ENCODE measurements at places on chromosomes 7 and 10.

GRCh38 chr10:69069090-69070042, 18.5 kb upstream of the SRGN start:
- DNase-seq = no peak
- H3K27ac ChIP-seq = no peak overlapping the region
- no peaks in the 10 kb centered on the region for H3K36me3 ChIP-seq
- H3K4me1 ChIP-seq = no peaks in the 10 kb centered on the region
- no peak overlapping the region for H3K4me3 ChIP-seq
- H3K27me3 ChIP-seq = no peaks in the 10 kb centered on the region

DNA sequence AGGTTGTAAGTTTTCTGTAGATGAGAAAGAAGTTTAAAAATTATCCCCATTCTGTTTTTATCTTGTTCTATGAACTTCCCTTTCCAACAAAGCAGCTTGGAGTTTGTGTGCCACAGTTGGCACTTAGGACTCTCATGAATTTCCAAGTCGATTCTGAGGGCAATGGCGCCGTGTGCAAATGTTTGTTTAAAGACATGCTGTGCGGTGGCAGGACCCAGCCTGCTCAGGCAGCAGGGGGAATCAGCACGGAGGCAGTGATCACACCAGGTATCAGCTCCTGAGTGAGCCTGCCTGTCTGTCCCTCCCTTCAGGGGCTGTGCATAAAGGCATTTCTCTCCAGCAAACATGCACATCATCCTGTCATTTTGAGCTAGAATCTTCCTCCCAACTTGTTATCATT, 109.8 kb upstream of the WDR11 start:
- no peak overlapping the region for H3K27ac ChIP-seq
- no peak overlapping the region for H3K4me3 ChIP-seq
- H3K36me3 ChIP-seq = no peaks in the 10 kb centered on the region
- no peak for DNase-seq
- H3K27me3 ChIP-seq = no peaks in the 10 kb centered on the region

GRCh38 chr7:98323597-98324322, 42.3 kb downstream of the BRI3 start:
- no peaks in the 10 kb centered on the region for H3K27me3 ChIP-seq
- no peaks in the 10 kb centered on the region for H3K36me3 ChIP-seq
- H3K27ac ChIP-seq = peak overlapping the region; percentile 57
- peak; percentile 71 for DNase-seq

DNA sequence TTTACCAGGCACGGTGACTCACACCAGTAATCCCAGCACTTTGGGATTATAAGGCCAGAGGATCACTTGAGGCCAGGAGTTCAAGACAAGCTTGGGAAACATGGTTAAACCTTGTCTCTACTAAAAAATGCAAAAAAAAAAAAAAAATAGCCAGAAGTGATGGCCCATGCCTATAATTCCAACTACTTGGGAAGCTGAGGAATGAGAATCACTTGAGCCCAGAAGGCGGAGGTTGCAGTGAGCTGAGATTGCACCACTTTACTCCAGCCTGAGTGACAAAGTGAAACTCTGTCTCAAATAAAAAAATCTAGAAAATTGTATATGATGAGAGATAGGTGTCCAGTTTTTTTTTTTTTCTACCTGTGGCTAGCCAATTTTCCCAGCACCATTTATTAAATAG, 578.2 kb downstream of the ANKRD7 start:
- H3K27ac ChIP-seq = no peak overlapping the region
- H3K4me3 ChIP-seq = no peak overlapping the region
- no peaks in the 10 kb centered on the region for H3K4me1 ChIP-seq
- no peaks in the 10 kb centered on the region for H3K36me3 ChIP-seq
- no peak for DNase-seq

- no peaks in the 10 kb centered on the region for H3K36me3 ChIP-seq
- peak overlapping the region; percentile 70 for H3K4me3 ChIP-seq
- no peaks in the 10 kb centered on the region for H3K27me3 ChIP-seq
- DNase-seq = no peak
- 0 out of 2 replicates have a peak overlapping the region, but pooled peaks have one; percentile 8 for H3K27ac ChIP-seq
These were observed 23.6 kb downstream of the DDIT4 start for GRCh38 chr10:72297281-72297804.

GRCh38 chr10:33133557-33133956, 175.5 kb upstream of the ITGB1 start:
- H3K27ac ChIP-seq = no peak overlapping the region
- no peak for DNase-seq
- H3K27me3 ChIP-seq = no peaks in the 10 kb centered on the region
- no peaks in the 10 kb centered on the region for H3K36me3 ChIP-seq
- no peak overlapping the region for H3K4me3 ChIP-seq
- no peaks in the 10 kb centered on the region for H3K4me1 ChIP-seq

DNA sequence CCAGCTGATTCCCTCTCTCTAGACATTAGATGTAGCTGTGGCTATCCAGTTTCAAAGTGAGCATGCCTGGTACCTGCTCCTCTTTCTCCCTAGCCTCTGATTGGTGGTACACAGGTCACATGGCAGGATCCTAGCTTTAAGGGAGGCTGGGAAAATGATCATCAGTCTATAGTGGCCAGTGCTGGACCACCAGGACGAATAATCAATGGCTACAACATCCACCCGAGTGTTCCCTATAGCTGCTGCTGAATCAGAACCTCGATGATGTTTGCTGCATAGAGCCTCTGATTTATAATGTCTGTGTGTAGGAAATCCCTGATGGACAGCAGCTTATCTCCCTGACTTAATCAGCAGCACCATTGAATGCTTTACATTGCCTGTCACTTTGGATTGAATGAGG, 28.9 kb upstream of the LMTK2 start:
- no peak for DNase-seq
- H3K27me3 ChIP-seq = no peaks in the 10 kb centered on the region
- no peak overlapping the region for H3K27ac ChIP-seq
- no peak overlapping the region for H3K4me3 ChIP-seq
- H3K36me3 ChIP-seq = no peaks in the 10 kb centered on the region
- peaks cover 4% of the 10 kb centered on the region for H3K4me1 ChIP-seq

- DNase-seq = no peak
- no peaks in the 10 kb centered on the region for H3K36me3 ChIP-seq
- H3K27me3 ChIP-seq = no peaks in the 10 kb centered on the region
These were observed 37.4 kb upstream of the YAE1 start for GRCh38 chr7:39528849-39529248.

DNA sequence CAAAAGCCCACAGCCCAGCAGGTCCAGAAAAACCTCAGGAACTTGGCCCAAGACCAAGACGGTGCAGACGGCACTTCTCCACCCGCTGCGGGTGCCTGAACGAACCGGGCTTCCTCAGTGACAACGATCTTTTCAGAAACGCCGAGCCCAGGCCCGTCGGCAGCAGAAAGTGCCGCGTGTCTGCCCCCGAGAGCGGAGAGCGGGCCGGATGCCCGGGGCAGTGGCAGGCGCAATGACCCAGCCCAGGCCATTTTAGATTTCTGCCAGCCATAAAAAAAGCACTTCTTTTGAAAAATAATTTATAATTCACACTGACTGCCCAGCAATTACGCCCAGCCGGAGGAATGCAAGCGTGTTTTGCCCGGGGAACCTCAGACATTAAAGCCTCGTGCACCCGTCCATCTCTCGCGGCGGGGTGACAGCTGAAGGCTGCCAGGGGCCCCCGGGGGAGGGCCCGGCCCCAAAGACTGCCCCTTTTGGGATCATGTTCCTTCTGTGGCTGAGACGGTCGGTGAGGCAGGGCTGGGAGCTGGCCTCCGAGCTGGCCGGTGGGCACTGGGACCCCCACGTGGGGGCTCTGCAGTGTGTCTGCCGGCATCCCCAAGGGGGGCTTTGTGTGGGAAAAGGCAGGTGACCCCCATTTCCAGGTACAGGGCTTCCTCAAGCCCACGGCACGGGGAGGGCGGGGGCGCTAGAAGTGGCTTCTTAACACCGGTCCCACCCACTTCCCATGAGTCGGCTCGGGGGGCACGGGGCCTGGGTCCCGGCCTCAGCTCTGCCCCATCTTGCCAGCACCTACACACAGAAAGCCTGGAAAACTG, 71.3 kb upstream of the PDGFA start:
- DNase-seq = no peak
- peaks cover 14% of the 10 kb centered on the region for H3K36me3 ChIP-seq
- H3K27ac ChIP-seq = no peak overlapping the region
- H3K4me1 ChIP-seq = no peaks in the 10 kb centered on the region

DNA sequence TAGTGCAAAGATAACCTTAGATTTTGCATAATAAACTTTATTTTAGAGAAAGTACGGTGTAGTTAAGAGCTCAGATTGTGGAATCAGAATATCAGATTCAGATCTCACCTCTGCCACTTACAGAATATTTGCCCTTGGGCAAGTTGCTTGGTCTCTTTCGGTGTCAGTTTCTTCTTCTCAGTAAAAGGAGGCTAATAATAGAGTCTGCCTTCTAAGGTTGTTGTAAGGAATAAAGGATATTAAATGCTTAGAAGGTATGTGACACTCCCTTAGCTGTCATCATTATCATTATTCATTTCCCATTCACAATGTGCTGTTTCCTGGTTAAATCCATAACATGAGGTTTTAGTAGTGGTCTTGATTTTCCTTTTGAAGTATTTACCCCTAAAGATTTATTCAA, 42.2 kb downstream of the MPLKIP start:
- no peak overlapping the region for H3K4me3 ChIP-seq
- H3K4me1 ChIP-seq = no peaks in the 10 kb centered on the region
- no peaks in the 10 kb centered on the region for H3K27me3 ChIP-seq
- peaks cover 7% of the 10 kb centered on the region for H3K36me3 ChIP-seq
- no peak for DNase-seq

- H3K36me3 ChIP-seq = no peaks in the 10 kb centered on the region
- no peak for DNase-seq
- H3K4me1 ChIP-seq = no peaks in the 10 kb centered on the region
- no peak overlapping the region for H3K4me3 ChIP-seq
- H3K27ac ChIP-seq = no peak overlapping the region
- H3K27me3 ChIP-seq = peaks cover 16% of the 10 kb centered on the region
These were observed 5.5 kb downstream of the ZNF777 start for GRCh38 chr7:149455175-149455950.

- no peaks in the 10 kb centered on the region for H3K4me1 ChIP-seq
- H3K27ac ChIP-seq = no peak overlapping the region
- no peak for DNase-seq
- H3K4me3 ChIP-seq = no peak overlapping the region
- H3K27me3 ChIP-seq = no peaks in the 10 kb centered on the region
These were observed 187.9 kb upstream of the IMMP2L start for GRCh38 chr7:111750228-111750627.

DNA sequence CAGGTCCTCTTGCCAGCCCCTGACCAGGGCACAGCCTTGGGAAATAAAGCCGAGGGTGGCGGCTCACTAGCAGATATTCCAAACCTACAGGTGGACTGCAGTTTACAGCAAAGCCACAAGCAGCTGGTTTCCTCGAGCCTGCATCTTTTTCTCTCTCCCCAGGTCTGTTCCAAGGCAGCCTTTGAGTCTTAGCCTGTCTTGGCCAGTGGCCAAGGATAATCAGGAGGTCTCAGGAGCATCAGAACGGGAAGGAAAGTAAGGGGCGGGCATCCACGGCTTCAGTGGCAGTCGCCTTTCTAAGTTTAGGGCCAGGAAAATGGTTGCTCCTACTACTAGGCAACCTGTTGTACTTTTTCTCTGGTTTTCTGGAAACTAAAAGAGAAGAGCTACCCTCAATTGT, 219.7 kb upstream of the ZMIZ1 start:
- no peak overlapping the region for H3K27ac ChIP-seq
- H3K4me3 ChIP-seq = no peak overlapping the region
- DNase-seq = no peak
- no peaks in the 10 kb centered on the region for H3K27me3 ChIP-seq

GRCh38 chr7:117458977-117459583, 20.7 kb upstream of the CFTR start:
- H3K36me3 ChIP-seq = no peaks in the 10 kb centered on the region
- no peak overlapping the region for H3K4me3 ChIP-seq
- no peaks in the 10 kb centered on the region for H3K4me1 ChIP-seq
- no peak overlapping the region for H3K27ac ChIP-seq
- no peaks in the 10 kb centered on the region for H3K27me3 ChIP-seq

DNA sequence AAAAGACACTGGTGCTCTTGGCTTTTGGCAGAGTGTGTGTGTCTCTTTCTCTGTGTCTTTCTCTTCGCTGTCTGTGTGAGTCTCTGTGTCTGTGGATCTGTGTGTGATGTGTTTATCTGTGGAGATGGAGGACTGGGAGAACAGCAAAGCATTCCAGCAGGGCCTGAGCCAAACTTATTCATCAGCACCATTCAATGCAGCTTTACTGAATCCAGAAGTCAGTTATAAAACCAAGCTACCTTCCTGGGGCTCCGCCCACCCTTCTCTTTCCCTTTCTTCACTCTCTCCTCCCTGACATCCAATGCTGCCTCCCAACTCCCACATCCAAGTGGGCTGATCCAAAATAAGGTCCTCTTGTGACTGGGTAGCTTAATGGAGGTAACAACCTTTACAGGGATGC, 3.9 kb downstream of the SGMS1 start:
- no peak overlapping the region for H3K4me3 ChIP-seq
- peaks cover 30% of the 10 kb centered on the region for H3K4me1 ChIP-seq
- DNase-seq = no peak
- H3K27me3 ChIP-seq = no peaks in the 10 kb centered on the region
- peak overlapping the region; percentile 54 for H3K27ac ChIP-seq

DNA sequence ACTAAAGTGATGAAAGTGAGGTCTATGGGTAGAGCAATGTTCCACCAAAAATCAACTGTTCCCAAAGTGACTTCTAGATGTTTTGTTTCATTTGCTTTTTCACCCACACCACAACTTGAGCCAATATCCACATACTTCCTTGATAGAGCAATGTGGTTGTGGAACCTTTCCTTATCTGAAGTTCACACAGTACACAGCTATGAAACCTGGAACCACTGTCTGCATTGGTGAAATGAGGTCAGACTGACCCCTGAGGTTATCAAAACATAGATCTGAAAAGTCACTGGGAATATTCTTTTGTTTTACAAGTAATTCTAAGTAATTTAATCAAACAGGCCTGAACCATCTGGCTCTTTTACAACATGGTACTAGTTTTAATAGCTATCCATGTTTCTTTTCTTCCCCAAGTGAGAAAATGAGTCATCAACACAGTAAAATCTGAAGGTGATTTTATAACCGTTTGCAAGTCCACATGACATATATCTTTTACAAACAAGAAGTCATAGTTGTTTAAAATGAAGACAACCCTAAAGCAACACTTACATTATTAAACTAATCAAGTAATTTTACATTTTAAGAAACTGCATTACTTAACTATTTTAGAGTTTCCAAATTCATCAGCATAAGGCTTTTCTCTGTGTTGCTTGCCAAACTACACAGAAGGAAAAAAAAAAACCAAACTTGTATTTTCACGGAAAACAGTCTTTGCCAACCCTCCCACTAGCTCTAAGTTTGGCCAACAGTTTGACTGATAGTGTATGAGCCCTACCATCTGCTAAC, 80.3 kb downstream of the LRRC17 start:
- H3K4me3 ChIP-seq = no peak overlapping the region
- no peak for DNase-seq
- no peak overlapping the region for H3K27ac ChIP-seq
- no peaks in the 10 kb centered on the region for H3K36me3 ChIP-seq
- no peaks in the 10 kb centered on the region for H3K4me1 ChIP-seq

GRCh38 chr10:97731346-97732051, 5.4 kb upstream of the ZFYVE27 start:
- H3K27ac ChIP-seq = no peak overlapping the region
- H3K4me3 ChIP-seq = no peak overlapping the region
- H3K36me3 ChIP-seq = no peaks in the 10 kb centered on the region
- peak; percentile 72 for DNase-seq
- H3K27me3 ChIP-seq = peaks cover 19% of the 10 kb centered on the region

GRCh38 chr7:70698219-70698832, 433.6 kb upstream of the GALNT17 start:
- no peak overlapping the region for H3K27ac ChIP-seq
- H3K27me3 ChIP-seq = peaks cover 3% of the 10 kb centered on the region
- peaks cover 12% of the 10 kb centered on the region for H3K4me1 ChIP-seq
- H3K36me3 ChIP-seq = peaks cover 3% of the 10 kb centered on the region
- no peak for DNase-seq

- H3K27ac ChIP-seq = no peak overlapping the region
- peak; percentile 92 for DNase-seq
- H3K4me1 ChIP-seq = peaks cover 28% of the 10 kb centered on the region
These were observed 2.4 kb upstream of the INHBA start for GRCh38 chr7:41705109-41705901.

All from H1 (cell line).